ENCODE measurements at places on chromosomes 2 and 18.

GRCh38 chr2:74578408-74578807 lies 23.9 kb downstream of the DOK1 start:
- no peak for DNase-seq

DNA sequence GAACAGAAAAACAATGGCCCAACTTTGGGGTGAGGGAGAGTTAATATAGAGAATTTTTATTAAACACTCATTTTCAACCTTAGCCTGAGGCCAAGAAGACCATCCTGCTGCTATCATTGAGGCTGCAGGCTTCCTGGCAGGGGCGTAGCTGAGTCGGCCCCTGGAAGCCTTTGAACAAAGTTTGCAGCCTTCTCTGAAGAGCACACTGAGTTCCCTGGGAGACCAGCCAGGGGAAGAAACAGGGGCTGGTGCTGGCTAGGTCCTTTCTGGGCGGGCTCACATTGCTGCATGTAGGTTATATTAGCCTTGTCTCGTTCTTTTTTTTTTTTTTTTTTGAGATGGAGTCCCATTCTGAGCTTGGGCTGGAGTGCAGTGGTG lies 126.8 kb upstream of the HS6ST1 start:
- no peak for DNase-seq

- DNase-seq: no peak
These were observed 23.8 kb downstream of the SMAD4 start for GRCh38 chr18:51053814-51054213.

- no peak for DNase-seq
These were observed 201.0 kb upstream of the STK17B start for GRCh38 chr2:196372276-196372809.

- no peak for DNase-seq
These were observed 24.2 kb downstream of the CNRIP1 start for GRCh38 chr2:68295516-68295915.

- DNase-seq: no peak
These were observed 248.6 kb upstream of the SIX2 start for GRCh38 chr2:45257820-45258219.

DNA sequence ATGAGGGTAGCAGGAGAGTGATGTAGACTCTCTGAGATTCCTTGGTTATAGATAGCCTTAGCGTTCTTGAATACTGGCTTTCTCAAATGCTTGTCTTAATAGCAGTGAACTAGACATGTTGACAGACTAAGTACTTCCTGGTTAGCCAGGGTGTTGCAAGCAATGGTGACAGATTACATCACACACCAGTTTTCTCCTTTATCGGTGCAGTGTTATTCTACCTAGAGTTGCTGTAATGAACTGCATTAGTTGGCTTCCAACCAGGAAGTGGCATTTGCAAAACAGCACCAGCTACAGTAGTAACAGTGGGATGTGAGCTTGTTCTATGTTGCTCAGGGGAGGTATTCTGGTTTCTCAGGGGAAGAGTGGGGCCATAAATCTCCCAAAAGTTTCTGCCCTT lies 582.2 kb upstream of the DDX18 start:
- DNase-seq: no peak

DNA sequence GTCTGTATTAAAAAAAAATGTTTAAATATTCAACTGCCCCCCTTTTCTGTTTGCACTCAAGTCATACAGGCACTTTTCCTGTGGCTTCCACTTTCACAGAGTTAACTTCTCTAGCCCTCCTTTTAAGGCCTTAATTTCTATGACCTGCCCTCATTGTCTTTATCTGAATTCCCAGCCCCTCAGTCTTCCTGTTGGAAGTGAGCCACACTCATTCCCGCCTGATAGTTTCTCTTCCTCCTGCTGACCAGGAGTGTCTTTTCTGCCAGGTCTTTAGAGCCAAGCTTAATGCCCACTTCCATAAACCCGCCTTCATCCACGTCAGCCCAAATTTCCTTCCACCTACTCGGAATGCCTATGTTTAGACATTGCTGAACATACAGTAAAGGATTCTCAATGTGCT lies 10.5 kb downstream of the COPS8 start:
- DNase-seq: no peak

DNA sequence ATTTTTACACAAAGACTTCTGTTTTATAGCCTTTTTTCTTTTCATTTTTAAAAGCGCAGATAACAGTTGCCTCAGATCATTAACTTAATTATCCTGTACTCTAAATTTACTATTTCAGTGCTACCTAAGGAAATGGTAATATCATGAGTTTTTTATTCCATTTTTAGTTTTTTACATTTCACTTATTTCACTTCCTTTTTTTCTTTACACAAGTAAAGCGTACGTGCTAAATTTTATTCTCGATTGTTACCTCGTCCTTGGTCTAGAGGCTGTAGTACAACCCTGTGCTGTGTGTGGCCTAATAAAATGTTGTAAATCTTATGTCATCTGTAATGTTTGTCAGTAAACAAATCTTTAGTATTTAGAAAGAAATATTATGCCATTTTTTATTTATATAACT lies 49.2 kb downstream of the CRIM1 start:
- no peak for DNase-seq

GRCh38 chr2:763766-764525 lies 86.7 kb upstream of the TMEM18 start:
- DNase-seq: no peak

GRCh38 chr2:44269831-44270230 lies 5.4 kb upstream of the SLC3A1 start:
- DNase-seq: no peak

- DNase-seq: no peak
These were observed 672.5 kb downstream of the MBD2 start for GRCh38 chr18:53551868-53552426.

Measured in mucosa of descending colon (tissue), 3 donors.